Left renal cortex interstitium (tissue), 4 donors: ENCODE measurements at places on chromosomes 13 and 19.

GRCh38 chr13:30997697-30998096, 65.2 kb downstream of the TEX26 start:
- DNase-seq = no peak

- DNase-seq = peak; percentile 98
Observed at GRCh38 chr19:58572818-58573657, at the start of gene MZF1. MZF1 (minus strand) TSS chr19:58573335; CDS start chr19:58571389, 1,946 bp downstream.

GRCh38 chr13:34338102-34338501, 520.2 kb downstream of the RFC3 start:
- no peak for DNase-seq

DNA sequence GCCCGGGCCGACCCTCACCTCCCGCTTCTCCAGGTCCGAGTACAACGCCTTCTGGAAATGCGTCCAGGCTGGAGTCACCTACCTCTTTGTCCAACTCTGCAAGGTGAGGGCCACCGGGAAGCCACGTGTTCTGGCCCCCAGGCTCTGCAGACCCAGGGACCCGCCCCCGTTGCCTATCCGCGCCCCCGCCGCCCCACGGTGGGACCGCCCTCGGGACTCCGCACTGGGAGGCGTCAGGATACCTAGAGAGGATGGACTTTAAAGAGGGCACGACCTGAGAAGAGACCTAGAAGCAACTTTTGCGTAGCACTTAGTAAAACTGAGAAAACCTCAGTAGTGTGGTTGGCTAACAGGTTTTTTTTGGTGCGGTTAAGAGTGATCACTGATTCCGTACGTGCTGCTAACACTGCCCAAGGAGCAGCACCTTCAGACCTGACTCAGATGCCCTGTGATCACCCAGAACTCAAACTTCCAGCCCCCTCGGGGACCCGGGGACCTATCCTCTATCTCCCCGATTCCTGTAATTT, 492 bp downstream of the TMEM147 start:
- no peak for DNase-seq

DNA sequence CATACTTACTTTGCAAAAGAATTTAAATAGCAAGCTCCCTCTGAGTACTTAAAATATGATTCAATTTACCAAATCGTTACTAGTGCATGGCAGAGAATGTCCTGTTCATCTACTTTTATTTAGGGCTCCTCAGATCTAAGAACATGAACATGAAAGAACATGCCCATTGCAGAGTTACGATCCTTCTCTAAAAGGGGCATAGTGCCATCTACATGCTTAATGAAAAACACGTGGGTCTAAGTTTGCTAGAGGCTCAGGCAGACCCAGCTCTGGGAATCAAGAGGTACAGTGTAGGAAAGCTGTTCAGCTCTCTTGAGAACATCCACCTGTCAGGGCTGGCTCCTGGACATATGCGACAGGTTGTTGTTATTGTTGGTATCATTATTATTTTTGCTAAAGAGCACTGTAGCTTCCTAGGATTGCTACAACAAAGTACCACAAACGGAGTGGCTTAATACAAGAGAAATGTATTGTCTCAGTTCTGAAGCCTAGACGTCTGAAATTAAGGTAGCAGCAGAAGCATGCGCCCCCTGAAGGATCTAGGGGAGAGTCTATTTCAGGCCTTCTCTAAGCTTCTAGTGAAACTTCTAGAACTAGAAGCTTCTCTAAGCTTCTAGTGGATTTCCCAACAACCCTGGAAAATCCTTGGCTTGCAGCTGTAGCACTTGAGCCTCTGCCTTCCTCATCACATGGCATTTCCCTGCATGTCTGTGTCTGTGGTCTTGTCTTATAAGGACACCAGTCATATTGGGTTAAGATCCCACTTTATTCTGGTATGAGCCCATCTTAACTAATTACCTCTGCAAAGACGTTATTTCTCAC, 133.9 kb downstream of the DCT start:
- DNase-seq = no peak

GRCh38 chr13:36973621-36974295, 25.4 kb downstream of the ALG5 start:
- no peak for DNase-seq

DNA sequence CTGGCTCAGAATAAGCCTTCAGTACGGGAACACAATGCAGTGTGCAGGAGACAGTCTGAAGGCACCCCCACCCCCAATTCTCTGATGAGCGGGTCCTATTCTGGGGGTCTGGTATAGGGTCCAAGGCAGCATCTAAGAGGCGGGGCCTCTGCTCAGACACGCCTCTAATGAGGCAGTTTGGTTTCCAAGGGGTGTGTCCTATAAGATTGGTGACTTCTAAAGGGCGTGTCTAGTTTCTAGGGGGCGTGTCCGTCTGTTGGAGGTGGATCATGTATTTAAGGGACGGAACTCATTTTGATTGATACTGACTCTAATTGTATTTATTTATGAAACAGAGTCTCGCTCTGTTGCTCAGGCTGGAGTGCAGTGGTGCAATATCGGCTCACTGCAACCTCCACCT, 8.7 kb downstream of the FIZ1 start:
- no peak for DNase-seq

GRCh38 chr19:330503-330902, 14.1 kb downstream of the MIER2 start:
- DNase-seq = no peak

GRCh38 chr13:113425941-113426590, 27.2 kb downstream of the ADPRHL1 start:
- DNase-seq = no peak

DNA sequence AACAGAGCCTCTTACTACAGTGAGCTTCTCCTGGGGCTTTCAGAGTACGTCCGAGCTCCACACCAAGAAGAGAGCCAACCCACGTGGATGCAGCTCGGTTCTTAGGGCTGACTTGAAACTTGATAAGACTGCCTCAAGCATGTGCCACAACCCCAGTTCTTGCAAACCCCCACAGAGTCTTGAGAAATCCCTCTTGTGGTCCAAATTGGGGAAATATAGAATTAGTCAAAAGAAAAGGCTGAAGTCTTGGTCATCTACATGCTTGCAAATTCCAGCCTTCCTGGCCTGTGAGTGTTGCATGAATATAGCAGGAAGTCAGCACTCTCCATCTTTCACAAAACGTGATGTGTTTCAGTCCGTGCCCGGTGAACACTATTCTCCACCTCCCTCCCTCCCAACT, 95.2 kb downstream of the GGACT start:
- no peak for DNase-seq

DNA sequence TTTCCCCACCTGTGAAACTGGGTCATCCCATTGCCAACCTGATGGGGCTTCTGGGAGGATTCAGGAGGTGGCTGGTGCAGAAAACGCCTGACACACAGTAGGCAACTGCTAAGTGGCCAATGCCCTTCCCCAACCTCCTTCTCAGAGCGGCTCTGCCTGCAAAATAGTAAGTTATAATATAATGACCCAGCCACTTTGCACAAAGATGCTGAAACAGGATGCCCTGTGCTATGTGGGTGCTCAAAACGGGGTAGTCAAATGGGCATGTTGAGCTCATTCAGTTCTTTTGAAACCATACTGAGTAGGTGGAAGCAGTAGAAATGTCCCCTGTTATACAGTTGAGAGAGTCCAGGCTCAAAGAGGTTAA, 507 bp downstream of the MARCHF2 start:
- no peak for DNase-seq

DNA sequence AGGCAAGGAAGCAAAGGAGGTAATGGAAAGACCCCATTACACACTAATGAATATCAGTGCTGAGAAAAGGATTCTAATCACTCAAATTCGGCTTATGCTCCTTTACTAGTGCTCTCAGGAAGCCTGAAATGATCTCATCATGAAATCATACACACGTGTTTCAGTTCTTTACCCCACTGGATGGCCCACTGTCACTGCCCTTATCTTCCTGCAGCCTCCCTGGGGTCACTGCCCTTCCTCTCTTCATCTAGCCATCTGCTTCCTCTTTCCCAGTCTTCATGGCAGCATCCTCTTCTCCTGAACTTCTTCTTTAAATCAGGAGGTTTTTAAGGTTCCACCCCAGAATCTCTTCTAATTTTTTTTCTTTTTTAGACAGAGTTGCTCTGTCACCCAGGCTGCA, 27.9 kb upstream of the EEF1AKMT1 start:
- no peak for DNase-seq

GRCh38 chr13:74256969-74257368, 122.8 kb upstream of the KLF12 start:
- no peak for DNase-seq

GRCh38 chr13:113083402-113084061, 22.1 kb upstream of the F7 start:
- DNase-seq = no peak

- no peak for DNase-seq
Observed at GRCh38 chr13:74325106-74325505, 190.9 kb upstream of the KLF12 start.

DNA sequence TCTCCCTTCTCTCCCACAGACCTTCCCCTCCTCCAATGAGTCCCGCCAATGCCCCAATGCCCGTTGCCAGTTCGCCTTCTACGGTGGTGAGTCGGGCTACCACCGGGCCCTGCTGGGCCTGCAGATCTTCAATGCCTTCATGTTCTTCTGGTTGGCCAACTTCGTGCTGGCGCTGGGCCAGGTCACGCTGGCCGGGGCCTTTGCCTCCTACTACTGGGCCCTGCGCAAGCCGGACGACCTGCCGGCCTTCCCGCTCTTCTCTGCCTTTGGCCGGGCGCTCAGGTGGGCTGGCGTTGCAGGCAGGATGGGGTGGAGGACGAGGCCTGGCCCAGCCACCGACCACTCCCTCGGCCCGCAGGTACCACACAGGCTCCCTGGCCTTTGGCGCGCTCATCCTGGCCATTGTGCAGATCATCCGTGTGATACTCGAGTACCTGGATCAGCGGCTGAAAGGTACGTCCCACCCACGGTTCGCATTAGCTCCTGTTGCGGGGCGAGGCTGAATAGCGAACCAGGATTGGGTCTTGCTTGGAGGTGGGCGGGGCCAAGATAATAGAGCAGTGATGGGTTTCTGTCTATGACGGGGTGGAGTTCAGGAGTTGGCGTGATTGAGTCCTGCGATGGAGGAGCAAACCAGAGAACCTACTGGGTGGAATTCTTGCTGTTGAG, 11.1 kb downstream of the SLC44A2 start:
- DNase-seq = no peak
